Spinal cord (tissue), 10 donors: ENCODE measurements at places on chromosomes 3 and 15.

DNA sequence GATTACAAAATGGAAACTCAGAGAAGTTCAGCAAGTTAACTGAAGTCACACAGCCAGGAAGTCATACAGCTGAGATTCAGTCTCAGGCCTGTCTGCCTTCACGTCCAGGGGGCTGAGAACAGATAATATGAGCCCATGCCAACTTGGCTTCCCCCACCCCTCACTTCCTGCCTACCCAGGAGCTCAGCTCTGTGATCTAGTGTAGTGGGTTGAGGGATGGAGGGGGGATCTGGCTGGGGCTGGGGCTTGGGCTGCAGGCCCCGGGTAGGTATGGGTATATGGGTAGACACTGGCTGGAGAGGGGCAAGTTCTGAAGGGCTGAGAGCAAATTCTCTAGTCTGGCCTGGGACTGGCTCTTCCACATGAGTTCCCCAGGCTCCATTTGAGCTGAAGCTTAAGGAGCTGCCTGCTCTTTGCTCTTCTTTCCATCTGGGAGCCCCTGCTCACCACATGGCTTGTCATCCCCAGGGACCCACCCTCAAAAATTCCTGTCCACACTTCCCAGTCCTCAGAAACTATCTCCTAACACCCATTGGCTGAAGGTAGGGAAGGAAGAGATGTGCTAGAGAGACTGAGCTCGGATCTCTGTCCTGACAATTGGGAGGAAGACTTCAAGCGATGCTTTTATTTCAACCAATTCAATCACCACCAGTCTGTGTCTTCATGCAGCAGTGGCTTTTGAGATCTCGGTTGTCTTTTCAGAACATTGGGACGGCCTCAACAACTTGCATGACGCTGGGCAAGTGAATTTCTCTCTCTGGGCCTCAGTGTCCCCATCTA, 2.0 kb downstream of the RASGRF1 start:
- no peak for DNase-seq
- H3K36me3 ChIP-seq: no peaks in the 10 kb centered on the region
- peaks cover 40% of the 10 kb centered on the region for H3K4me1 ChIP-seq
- no peak overlapping the region for H3K27ac ChIP-seq
- H3K27me3 ChIP-seq: peaks cover 46% of the 10 kb centered on the region

DNA sequence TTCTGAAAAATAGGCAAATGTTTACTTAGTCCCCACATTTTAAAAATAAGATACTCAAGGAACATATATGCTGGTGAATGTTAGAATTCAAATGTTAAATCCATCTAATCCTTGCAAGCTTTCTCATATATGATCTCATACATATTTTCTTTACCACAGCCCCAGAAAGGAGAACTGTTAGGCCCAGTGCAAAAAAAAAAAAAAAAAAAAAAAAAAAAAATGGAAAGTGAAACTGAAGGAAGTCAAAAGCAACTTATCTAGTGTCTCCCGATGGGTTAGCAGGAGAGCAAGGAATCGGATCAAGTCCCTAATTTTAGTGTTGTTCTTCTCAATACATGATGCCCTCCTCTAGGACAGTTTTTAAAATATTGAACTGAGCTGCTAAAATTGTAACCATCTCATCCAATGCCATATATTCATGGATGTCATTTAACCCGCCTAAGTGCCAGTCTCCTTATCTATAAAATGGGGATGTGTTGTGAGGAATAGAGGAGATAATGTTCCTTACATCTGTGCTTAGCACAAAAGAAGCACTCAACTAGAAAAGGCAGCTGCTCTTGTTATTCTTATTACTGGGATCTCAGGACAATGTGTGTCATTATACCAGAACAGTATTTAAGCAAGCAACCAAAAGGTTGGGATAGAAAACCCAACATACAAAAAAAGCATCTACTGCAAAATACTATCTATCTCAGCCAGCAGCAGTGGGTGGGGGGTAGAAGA, 279.7 kb downstream of the MAGI1 start:
- no peak overlapping the region for H3K4me3 ChIP-seq
- H3K27ac ChIP-seq: no peak overlapping the region
- DNase-seq: no peak
- H3K36me3 ChIP-seq: no peaks in the 10 kb centered on the region

GRCh38 chr3:42524751-42525150, 22.3 kb downstream of the VIPR1 start:
- no peak overlapping the region for H3K27ac ChIP-seq
- peaks cover 7% of the 10 kb centered on the region for H3K36me3 ChIP-seq
- DNase-seq: no peak
- H3K4me1 ChIP-seq: no peaks in the 10 kb centered on the region
- no peak overlapping the region for H3K4me3 ChIP-seq

- no peak overlapping the region for H3K27ac ChIP-seq
- H3K27me3 ChIP-seq: no peaks in the 10 kb centered on the region
- no peaks in the 10 kb centered on the region for H3K36me3 ChIP-seq
Measured at GRCh38 chr3:159482994-159483367, 505.7 kb upstream of the IL12A start.

GRCh38 chr15:66153549-66154415, 99.8 kb downstream of the MEGF11 start:
- peaks cover 24% of the 10 kb centered on the region for H3K4me1 ChIP-seq
- H3K27ac ChIP-seq: no peak overlapping the region
- H3K4me3 ChIP-seq: no peak overlapping the region
- H3K36me3 ChIP-seq: no peaks in the 10 kb centered on the region

DNA sequence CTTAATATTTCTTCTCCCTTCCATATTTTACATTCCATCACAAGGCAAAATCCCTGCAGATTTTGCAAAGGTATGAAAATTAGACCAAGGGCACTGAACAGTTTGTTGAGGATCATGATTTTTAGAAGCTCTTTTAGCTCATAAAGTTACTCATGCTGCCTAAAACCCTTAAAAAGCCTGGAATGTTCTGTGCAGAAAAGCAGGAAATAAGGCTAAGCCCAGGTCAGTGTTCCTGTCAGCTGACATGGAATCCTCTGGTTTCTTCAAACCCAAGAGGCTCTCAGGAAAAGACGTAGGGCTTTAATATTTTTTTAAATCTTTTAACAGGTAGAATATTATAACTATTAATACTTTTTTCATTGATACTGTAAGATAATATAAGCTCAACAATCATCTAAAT, 8.2 kb downstream of the CBLB start:
- H3K27me3 ChIP-seq: no peaks in the 10 kb centered on the region
- H3K27ac ChIP-seq: no peak overlapping the region
- no peak overlapping the region for H3K4me3 ChIP-seq
- H3K36me3 ChIP-seq: no peaks in the 10 kb centered on the region

DNA sequence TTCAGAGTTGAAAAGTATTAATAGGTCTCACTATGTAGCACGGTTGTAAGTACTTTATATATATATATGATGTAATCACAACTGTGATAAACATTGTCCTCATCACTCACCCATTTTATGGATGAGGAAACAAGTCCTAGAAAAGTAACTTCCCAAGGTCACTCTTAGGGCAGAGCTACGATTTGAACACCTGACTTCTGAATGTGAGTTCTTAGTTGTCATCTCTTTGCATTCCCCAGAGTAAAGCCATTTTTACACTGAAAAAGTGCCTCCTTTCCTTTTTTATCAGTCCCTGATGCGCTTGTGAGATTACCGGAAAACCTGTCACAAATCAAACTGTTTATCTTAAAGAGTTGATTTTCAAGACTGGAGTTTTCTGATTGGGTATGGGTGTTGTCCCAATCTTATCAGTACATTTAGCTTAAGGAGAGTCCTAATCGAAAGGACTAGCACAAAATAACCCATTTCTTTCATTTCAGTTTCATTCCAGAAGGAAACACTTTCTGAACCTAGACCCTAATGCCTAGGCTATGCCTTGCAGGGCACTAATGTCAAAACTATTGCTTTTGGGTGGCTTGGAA, 2.3 kb upstream of the EDEM1 start:
- peaks cover 4% of the 10 kb centered on the region for H3K36me3 ChIP-seq
- peaks cover 9% of the 10 kb centered on the region for H3K4me1 ChIP-seq
- no peak overlapping the region for H3K27ac ChIP-seq
- no peak overlapping the region for H3K4me3 ChIP-seq
- no peak for DNase-seq
- H3K27me3 ChIP-seq: no peaks in the 10 kb centered on the region

DNA sequence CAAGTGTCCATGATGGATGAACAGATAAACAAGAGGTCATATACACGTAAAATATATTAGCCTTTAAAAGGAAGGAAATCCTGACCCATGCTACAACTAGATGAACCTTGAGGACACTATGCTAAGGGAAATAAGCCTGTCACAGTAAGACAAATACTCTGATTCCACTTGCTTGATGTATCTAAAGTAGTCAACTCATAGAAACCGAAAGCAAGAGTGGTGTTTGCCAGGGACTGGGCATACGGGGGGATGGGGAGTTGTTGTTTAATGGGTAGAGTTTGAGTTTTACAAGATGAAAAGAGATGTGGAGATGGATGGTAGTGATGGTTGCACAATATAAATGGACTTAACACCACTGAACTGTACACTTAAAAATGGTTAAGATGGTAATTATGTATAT, 65.4 kb downstream of the C3orf70 start:
- no peak overlapping the region for H3K27ac ChIP-seq
- no peak overlapping the region for H3K4me3 ChIP-seq
- H3K4me1 ChIP-seq: no peaks in the 10 kb centered on the region
- no peaks in the 10 kb centered on the region for H3K27me3 ChIP-seq
- no peak for DNase-seq

GRCh38 chr3:125028657-125029056, 27.1 kb downstream of the HEG1 start:
- no peaks in the 10 kb centered on the region for H3K27me3 ChIP-seq
- H3K4me3 ChIP-seq: no peak overlapping the region
- no peak for DNase-seq
- H3K27ac ChIP-seq: no peak overlapping the region

DNA sequence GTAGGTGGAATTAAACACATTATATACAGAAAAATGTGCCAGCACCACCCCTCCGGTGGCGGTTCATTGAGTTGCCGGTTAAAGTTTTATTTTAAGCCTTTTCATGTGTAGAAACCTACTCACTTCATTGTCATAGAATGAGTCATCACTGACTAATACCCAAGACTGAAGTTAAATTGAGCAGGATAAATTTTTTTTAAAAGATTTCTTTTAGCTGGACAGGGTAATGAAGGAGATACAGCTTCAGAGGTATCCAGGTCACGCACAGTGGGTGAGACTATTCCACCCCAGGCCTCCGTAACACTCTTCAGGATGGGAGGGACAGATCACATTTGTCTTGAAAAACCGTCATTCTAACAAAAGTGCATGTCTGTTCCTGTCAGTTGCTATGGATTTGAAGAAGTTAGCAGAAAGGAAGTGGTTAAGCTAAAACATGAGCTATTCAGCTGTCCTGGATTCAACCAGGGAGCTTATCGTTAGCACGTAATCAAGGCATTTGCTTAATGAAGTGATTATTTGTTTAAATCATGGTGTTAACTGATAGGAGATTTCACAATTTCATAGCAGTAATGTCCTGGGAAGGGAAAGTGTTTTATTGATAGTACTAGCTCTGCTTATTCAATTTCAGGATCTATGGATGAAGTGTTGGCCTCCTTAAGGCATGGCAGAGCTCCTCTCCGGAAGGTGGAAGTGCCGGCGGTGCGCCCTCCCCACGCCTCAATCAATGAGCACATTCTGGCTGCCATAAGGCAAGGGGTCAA, 23.4 kb downstream of the WHAMM start:
- no peaks in the 10 kb centered on the region for H3K4me1 ChIP-seq
- no peaks in the 10 kb centered on the region for H3K27me3 ChIP-seq
- peaks cover 63% of the 10 kb centered on the region for H3K36me3 ChIP-seq
- no peak overlapping the region for H3K4me3 ChIP-seq
- DNase-seq: no peak

DNA sequence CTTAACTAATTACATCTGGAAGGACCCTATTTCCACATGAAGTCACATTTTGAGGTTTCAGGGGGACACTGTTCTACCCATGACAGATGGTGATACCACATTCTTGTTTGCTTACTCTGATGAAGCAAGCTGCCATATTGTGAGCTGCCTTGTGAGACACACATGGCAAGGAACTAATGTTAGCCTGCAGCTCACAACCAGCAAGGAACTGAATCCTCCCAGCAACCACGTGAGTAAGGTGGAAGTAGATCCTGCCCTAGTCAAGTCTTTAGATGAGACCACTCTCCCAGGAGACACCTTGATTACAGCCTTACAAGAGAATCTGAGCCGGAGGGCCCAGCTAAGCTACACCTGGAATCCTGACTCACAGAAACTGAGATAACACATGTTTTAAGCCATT, 160.1 kb downstream of the PDE8A start:
- peaks cover 5% of the 10 kb centered on the region for H3K4me1 ChIP-seq
- H3K36me3 ChIP-seq: peaks cover 8% of the 10 kb centered on the region
- DNase-seq: no peak
- no peak overlapping the region for H3K27ac ChIP-seq
- H3K4me3 ChIP-seq: no peak overlapping the region

DNA sequence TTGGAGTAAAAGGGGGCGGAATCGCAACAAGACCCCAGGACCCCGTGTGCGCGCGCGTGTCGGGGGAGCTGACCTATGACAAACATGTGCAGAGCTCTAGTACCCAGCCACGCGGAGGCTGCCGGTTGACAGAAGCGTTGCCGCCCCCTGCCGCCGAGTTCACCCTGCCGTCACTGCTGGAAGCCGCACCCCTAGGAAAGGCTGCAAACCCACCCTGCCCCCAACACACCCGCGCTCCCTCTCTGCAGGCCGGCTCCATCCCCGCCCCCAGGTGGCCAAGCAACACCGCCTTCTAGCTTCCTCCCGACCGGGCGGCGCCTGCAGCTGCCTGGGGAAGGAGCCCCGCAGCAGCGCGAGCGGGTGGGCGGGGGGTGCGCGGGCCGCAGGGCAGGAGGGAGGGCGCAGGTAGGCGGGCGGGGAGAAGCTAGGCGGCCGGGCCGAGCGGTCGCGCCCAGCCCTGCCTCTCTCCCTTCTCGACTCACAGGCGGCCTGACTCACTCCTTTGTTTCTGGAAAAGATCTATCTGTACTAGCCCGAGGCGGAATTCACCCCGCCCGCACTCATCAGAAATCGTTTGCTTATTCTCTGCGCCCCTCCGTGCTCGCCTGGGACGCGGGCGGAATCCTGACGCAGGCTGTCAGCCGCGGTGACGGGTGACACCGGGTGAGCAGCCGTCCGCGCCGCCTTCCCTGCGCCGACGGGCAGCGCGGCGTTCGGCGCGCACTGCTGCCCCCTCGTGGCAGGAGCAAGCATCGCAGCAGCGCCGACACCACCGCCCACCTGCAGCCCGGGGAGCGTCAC, 160.8 kb downstream of the GAP43 start:
- H3K27ac ChIP-seq: peak overlapping the region; percentile 89
- peak overlapping the region; percentile 74 for H3K4me3 ChIP-seq
- no peaks in the 10 kb centered on the region for H3K4me1 ChIP-seq
- H3K27me3 ChIP-seq: no peaks in the 10 kb centered on the region

GRCh38 chr15:41688671-41689070, 28.5 kb downstream of the MGA start:
- no peak overlapping the region for H3K27ac ChIP-seq
- H3K4me3 ChIP-seq: no peak overlapping the region
